Foreskin melanocyte (primary cell): ENCODE measurements at places on chromosomes 5 and 9.

GRCh38 chr9:89623925-89624420 is 19.2 kb downstream of the GADD45G start:
- no peak for DNase-seq

- DNase-seq = no peak
Measured at GRCh38 chr9:82115900-82116299, 127.3 kb downstream of the SPATA31D1 start.

GRCh38 chr5:157772127-157772526 is 28.6 kb downstream of the LSM11 start:
- no peak for DNase-seq

DNA sequence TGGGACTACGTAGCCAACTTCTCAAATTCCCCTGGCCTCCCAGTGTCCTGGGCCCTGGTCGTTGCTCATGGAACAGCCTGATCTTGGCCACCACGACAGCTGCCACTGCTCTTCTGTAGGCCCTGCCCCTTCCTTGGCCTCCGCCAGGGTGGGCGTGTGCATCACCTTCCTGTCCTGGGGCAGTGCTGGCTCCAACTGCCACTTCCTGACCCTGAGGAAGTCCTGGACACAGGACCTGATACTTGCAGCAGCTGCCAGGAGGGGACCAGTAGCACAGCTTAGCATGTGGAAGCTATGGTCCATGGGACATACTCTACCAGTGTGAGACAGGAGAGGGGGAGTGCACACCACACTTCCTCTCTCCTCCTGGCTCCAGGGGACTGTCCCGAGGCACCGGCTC is 145.2 kb downstream of the TENT4A start:
- no peak for DNase-seq

- DNase-seq = no peak
Measured at GRCh38 chr9:82975176-82975575, 87.8 kb downstream of the RASEF start.

GRCh38 chr5:59437176-59437575 is 456.4 kb downstream of the PDE4D start:
- DNase-seq = no peak

DNA sequence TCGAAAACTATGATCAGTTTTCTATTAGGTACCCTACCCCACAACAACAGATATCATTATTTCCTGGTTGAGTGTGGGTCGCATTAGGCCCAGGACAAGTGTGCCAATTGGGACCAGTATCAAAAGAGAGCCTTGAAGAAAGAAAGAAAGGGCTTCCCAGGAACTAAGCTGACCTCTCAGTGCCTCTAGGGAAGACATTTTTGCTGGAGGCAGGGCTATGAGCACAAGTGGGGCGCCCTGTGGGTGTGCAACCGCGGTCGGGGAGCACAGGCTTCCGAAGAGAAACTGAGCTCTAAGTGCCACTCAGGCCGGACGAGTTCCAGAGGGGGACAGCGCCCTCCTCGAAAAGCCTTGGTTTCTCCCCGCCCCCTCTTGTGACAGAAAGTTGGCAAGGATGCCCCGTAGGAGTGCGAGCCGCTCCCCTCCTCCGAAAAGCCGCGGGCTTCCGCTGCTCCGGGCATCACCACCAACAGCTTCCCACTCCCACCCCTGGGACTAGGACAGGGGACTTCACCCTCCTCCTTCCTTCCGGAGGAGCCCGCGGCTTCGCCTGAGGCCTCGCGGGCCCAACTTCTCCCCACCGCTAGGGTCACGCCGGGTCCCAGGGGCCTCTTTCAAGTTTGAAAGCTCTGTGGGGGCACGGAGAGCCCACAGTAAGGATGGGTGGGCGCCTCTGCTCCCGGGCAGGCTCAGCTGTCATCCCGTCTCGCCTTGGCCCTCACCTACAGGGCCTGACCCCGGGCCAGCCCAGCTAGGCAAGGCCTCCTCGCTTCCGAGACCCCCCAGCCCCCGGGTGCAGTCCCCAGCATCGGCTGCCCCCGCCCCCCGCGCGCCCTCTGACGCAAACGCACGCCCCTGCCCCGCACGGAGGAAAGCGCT is 2.0 kb downstream of the NR2F1-AS1 start:
- no peak for DNase-seq

GRCh38 chr5:159944056-159944600 is 27.8 kb downstream of the ADRA1B start:
- no peak for DNase-seq

- peak; percentile 3 for DNase-seq
Measured at GRCh38 chr5:161676103-161676502, 9.4 kb upstream of the GABRA6 start.

- no peak for DNase-seq
Measured at GRCh38 chr5:83149671-83150070, 72.3 kb downstream of the XRCC4 start.

- no peak for DNase-seq
Measured at GRCh38 chr5:145835848-145836239, 702 bp upstream of the PRELID2 start.

- DNase-seq = no peak
Measured at GRCh38 chr5:176652136-176652535, 4.9 kb downstream of the TSPAN17 start.

DNA sequence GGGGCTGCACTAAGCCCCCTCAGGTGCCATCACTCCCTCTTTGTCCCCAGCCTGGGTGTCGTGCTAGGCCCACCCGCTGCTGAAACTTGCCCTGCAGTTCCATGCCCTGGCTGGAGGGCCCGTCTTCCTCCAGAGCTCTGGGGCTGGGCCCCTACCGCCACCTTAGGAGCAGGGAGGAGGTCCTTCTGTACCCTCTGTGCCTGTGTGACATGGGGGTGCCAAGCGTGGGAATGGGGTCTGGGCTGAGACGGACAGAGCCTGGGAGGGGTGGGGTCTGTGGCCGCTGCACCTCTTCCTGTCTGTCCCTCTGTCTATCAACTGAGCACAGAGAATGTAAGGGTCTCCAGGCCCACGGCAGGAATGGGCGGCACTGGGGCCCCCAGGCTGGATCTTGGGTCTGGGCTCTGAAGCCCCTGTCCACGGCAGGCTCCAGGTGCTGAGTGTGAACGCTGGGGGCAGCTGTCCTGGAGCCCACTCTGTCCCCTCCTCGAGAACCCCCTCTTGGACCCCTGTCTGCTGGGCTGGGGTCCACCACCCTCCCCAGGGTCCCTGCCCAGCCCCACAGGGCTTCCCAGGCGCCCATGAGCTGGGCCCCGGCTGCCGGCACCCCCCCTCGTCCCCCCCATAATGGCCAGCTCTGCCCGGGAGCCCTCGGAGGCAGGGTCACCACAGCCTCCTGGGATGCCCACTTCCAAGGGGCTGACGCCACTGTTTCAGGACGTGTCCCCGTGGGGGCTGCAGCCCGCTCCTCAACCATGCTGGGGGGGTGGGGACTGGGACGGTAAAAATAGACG is 15.8 kb upstream of the NRARP start:
- DNase-seq = no peak

- no peak for DNase-seq
Measured at GRCh38 chr5:56692359-56693219, 122.8 kb upstream of the MAP3K1 start.

DNA sequence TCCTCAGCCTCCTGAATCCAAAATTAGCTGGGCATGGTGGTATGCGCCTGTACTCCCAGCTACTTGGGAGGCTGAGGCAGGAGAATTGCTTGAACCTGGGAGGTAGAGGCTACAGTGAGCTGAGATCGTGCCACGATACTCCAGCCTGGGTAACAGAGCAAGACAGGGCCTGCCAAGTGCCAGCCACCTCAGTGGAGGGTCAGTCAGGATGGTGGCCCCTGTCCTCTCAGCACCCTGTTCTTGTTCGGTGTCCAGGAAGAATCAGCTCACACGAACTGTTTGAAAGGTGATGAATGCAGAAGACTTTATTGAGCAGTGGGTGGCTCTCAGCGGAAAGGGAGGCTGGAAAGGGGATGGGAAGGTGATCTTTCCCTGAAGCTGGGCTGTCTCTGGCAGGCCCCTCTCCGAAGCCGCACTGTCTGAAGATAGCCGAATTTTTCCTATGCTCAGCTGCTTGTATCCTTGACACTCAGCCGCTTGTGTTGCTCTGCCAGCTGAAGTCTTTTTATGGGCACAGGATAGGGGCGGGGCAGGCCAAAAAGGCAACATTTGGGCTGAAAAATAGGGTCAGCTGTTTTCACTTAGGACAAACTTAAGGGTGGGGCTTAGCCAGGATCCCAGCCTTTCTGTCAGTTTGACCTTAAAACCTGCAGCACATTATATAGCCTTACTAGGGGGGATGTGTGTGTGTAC is 50.9 kb downstream of the UBE2R2 start:
- no peak for DNase-seq

- no peak for DNase-seq
Measured at GRCh38 chr5:172707285-172708182, 63.5 kb downstream of the DUSP1 start.

GRCh38 chr5:73977146-73977545 is 351.1 kb downstream of the ARHGEF28 start:
- DNase-seq = no peak

DNA sequence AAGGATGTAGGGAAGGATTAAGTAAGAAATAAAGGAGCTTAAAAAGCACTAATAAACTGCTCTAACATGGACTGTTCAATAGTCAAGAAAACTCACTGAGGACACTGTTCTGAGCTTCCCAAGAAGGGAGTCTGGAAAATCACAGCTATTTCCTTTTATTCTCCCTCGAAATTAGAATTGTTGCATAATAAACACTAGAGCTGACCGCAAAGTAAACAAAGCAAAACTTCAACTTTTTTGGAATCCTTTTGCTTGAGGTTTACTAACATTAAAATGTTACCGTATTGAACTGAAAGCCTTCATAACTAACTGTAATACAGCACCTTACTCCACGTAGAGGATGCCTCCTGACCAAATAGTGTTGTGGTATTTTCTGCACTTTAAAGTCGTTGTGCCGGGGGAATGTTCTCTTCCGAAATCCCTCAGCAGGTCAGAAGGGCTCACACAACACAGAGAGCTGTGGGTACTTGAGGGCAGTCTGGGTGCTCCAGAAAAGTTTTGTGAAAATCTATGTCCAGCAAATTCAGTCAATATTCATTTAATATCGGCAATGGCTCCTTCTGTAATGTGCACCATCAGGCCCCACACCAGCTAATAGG is 59.2 kb downstream of the TTLL11 start:
- DNase-seq = no peak

GRCh38 chr9:115165233-115165632 is 47.3 kb upstream of the TNC start:
- no peak for DNase-seq

- no peak for DNase-seq
Measured at GRCh38 chr5:124622851-124623250, 123.6 kb downstream of the ZNF608 start.

DNA sequence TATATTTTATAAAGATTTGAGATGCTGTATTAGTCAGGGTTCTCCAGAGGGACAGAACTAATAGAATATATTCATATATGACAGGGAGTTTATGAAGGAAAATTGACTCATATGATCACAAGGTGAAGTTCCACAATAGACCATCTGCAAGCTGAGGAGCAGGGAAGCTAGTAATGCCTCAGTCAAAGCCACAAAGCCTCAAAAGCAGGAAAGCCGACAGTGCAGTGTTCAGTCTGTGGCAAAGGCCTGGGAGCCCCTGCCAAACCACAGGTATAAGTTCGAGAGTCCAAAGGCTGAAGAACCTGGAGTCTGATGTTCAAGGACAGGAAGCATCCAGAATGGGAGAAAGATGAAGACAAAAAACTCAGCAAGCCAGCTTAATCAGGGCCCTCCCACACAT is 382.2 kb downstream of the LRRC70 start:
- DNase-seq = no peak

DNA sequence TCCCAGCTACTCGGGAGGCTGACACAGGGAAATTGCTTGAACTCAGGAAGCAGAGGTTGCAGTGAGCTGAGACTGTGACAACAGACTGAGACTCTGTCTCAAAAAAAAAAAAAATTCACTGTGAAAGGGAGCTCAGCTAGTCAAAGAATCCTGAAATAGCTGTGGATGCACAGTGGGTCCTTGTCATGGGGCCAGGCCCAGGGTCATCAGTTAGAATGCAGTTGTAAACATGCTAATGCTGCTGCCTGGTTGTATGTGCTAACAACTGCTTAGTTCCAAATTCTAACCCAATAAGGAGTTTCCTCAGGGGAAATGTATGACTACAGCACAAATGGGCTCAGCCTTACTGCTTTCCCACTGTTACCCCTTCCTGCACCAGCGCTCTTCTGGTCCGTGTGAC is 84.0 kb downstream of the PALM2AKAP2 start:
- no peak for DNase-seq

DNA sequence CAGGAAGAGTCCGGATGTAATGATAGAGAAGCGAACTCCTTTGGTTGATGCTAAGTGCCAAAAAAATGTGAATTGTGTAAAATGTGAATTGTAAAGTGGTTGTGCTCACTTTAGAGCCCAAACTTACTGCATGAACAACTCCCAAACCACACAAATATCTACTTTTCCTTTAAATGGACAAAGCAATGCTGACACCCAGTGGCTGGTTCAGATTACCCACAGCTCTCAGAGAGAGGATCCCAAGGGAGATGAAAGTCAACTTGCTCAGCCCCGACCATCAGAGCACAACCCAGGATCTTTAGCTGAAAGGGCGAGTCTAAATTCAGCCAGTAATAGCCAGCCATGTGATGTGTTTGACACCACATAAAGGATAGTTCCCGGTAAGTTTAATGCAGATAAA is 133.7 kb downstream of the NMUR2 start:
- DNase-seq = peak; percentile 10

GRCh38 chr9:76738402-76738801 is 25.8 kb upstream of the PCA3 start:
- no peak for DNase-seq

DNA sequence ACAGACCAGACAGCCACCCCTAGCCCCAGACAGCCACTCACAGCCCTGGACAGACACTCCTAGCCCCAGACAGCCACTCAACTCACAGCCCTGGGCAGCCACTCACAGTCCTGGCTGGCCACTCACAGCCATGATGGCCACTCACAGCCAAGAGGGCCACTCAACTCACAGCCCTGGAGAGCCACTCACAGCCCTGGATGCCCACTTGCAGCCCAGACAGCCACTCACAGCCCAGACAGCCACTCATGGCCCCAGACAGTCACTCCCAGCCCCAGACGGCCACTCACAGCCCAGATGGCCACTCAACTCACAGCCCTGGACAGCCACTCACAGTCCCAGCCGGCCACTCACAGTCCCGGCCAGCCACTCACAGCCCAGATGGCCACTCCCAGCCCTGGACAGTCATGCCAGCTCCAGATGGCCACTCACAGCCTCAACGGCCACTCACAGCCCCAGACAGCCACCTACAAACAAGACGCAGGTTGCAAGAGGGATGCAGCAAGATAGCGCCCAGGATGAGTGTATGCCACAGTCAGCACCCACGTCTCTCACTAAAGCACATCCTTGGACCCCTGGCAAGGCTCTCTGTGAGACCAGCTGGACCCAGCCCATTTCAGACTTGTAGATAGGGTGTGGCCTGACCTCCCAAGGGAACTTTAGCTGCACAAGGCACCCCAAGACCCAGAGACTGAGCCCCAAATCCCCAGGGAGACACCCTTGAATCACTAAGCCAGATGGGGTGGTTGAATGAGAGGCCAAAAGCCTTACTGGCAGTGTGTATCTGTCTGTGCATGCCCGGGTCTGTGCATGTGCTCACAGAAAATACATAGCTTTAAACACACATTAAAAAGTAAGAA is 22.4 kb downstream of the ZDHHC11B start:
- DNase-seq = no peak

- peak; percentile 40 for DNase-seq
Measured at GRCh38 chr5:135553688-135554462, 18.1 kb upstream of the NEUROG1 start.

- no peak for DNase-seq
Measured at GRCh38 chr9:82783045-82783444, 279.9 kb downstream of the RASEF start.

GRCh38 chr5:23001120-23001519 is 148.0 kb upstream of the CDH12 start:
- DNase-seq = no peak
